ENCODE measurements at places on chromosomes 7 and 10.

DNA sequence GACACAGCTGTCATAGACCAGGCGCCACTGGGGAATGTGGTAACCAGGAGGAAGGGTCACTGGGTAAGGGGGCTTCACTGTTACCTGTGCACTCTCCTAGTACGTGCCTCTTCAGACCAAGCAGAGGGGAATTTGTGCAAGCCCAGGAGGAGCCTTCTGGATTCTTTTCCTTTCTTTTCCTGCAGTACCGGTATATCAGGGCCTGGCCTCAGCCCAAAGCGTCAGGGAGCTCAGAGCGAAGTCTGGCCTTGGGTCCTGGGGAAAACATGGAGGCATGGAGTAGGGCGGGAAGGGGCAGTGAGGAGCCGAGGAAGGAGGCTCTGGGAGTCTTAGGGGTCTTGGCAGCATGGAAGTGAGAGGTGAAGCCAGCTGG lies 133.6 kb upstream of the GDF10 start:
- no peak for DNase-seq

DNA sequence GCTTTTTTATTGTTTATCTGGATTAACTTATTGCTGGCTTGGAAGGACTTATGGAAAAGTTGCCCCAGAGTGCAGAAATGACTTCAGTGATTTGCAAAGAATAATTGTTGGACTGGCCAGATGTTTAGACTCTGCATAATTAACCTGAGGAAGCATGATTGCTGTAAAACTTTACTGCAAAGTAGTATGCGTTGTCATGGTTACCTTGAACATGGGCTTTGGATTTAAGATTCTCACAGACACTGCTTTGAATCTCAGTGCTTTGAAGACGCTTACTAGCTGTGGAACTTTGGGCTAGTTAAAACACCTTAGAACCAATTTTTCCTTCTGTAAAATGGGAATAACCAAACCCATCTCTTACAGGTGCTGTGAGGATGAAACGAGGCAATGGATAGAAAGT lies 425.2 kb upstream of the GALNT17 start:
- DNase-seq, result no peak

DNA sequence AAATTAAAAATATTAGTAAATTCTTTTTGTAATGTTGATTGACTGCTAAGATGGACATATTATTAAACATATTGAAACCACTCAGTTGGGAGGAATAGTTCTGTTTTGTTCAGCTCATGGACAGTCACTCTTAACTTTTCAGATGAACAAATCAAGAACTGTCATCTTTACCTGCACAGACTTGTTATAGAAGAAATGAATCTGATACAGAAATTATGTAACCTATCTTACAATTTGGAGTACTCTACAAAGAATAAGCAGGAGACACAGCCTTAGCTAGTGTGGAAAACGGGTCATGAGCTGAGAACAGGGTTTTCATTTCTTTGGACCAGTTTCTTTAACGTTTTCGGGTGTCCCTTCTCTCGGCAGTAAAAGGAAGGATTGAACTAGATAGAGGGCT lies 1.2 kb upstream of the ANLN start:
- no peak for DNase-seq

DNA sequence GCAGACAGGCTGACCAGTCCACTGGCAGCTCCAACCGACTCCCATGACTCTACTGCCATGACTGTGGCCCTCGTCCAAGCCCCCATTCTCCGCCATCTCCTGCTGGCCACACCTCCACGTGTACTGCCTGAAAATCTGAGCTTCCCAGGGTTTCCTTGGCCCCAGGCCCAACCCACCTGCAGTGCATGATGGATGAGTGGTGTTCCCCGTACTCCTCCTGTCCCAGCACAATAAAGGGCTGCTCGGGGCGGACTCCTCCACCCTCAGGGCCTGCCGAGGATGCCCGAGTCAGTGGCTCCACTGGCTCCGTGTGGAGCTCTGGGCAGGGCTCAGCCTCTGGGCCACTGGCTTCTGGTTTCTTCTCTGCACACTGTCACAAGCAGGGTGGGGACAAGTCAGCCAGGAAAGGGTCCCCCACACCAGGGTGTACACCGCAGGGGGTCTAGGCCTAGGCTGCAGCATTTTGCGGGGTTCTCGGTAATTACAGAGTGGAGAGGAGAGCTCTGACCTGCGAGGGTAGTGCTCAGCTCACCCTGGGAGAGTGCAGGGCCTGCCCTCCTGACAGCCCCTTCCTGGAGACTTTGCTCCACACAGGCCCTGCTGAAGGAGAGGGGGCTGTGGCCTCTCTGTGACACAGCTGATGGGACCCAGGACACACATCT lies 15.2 kb downstream of the WDR91 start:
- no peak for DNase-seq

DNA sequence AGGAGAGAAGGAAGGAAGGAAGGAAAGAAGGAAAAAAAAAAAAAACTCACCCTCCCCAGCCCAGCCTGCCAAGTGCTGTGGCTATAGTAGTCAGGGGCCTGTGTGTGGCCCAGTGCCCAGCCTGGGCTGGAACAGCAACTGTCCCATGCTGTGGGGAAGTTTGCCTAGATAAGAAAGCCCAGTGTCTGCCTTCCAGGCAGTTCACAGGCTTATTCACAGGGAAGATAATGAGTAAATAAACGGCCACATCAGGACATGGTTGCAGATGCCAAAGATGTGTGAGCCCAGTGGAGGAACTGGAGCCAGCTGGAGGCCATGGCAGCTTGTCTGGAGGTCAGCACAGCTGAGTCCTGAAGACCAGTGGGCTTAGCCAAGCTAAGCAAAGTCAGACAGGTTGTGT lies 132.4 kb upstream of the FOXK1 start:
- DNase-seq, result no peak

- DNase-seq, result no peak
Observed at GRCh38 chr7:43501870-43502269, 81.0 kb upstream of the STK17A start.

Measured in GF-D8 (cell line).